Stimulated activated CD4-positive, alpha-beta T cell treated with anti-CD3 and anti-CD28 coated beads, Interleukin-1b, Interleukin-23, amount 100 ng/mL, for 1 hour (primary cell): ENCODE measurements at places on chromosomes 12 and 14.

DNA sequence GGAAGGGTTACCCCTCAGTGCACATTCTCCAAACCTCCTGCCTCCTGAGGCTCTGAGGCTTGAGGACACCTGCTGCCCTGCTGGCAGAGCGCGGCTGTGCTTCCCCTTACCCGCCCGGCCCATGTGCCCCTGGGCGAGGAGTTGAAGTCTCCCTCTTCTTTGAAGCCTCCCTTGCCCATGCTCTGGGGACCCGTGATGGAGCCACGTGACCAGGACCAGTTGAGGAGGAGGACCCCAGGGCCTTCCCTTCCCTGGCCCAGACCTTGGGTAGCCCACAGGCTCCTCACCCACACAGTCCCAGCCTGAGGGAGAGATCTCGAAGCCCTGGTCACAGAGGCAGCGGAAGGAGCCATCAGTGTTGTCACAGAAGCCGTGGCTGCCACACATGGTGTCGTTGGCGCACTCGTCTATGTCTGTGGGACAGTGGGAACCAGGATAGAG, 12.9 kb downstream of the ISCA2 start:
- DNase-seq = no peak

DNA sequence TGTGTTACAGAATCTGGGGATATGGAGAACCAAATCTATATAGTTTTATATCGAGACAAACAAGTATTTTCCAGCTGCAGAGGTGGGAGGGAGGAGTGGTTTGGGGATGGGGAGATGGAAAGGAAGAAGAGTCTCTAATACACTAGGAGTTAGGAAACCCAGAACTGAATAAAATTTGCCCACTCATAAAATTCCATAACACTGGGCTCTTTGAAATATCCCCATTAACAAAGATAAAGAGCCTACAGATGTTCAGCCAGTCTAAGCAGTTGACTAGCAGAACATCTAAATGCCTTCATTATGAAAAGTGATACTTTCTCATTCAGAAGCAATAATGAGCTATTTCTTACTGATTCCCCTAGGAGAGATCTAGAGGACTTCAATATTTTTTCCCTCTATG, 151.7 kb upstream of the GZMB start:
- DNase-seq = no peak

GRCh38 chr12:39623919-39624318, 4.3 kb upstream of the ABCD2 start:
- DNase-seq = no peak

DNA sequence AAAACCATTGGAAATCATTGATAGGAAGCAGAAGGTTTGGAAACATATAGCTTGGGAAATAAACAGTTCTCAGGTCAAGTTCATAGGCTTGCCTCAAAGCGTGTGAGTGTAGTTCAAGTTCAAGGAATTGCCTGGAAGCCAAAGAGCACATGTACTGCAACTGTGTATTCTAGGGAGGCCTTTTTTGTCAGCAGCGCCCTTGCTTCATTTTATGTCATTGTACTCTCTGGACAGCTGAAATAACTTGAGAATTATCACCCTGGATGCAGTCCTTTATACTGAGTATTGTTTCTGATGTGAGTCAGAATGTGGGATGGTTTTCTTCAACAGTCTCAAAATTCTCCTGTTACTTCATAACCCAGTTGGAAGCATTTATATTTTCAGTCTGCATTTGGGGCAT, 16.0 kb upstream of the EVL start:
- no peak for DNase-seq

DNA sequence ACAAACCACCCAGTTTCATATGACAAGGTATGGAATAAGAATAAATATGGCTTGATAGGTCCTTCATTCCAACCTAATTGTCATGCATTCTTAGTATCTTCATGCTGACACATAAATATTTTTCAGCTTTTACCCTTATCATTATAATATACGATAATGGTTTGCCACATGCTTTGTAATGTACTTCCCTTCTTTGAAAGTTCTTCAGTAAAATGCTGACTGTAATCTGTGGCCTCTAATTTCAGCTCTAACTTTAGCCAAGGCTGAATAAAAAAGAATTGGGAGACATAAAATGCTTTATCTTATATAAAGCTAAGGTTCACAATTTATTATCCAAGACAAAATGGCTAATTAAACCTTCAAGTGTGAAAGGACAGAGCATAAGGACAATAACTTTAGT, 2.6 kb upstream of the MAP4K5 start:
- no peak for DNase-seq

DNA sequence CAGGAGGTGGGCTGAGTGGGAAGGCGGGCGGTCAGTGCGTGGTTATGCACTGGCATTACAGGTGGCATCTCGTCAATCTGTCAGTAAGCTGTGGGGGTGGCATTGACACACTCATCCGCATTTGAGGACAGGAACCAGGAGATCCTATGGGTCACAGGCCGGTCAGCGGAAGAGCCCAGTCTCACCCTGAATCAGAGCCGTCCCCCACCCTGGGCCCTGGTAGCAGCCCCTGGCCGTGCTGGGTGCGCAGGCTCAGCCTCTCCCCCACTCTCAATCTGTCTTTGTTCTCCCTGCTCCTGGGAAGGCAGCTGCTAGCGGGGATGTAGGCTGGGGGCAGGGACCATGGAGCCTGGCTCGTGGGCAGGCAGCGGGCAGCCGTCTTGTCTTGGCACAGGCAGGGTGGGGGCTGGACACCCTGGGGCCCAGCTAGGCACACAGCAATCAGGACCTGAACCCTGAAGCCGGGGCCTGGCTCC, 5.1 kb downstream of the INF2 start:
- DNase-seq = no peak

- DNase-seq = no peak
Measured at GRCh38 chr14:36450550-36450949, 69.5 kb downstream of the NKX2-1 start.

GRCh38 chr12:49683599-49684309, 23.5 kb downstream of the FMNL3 start:
- DNase-seq = no peak

DNA sequence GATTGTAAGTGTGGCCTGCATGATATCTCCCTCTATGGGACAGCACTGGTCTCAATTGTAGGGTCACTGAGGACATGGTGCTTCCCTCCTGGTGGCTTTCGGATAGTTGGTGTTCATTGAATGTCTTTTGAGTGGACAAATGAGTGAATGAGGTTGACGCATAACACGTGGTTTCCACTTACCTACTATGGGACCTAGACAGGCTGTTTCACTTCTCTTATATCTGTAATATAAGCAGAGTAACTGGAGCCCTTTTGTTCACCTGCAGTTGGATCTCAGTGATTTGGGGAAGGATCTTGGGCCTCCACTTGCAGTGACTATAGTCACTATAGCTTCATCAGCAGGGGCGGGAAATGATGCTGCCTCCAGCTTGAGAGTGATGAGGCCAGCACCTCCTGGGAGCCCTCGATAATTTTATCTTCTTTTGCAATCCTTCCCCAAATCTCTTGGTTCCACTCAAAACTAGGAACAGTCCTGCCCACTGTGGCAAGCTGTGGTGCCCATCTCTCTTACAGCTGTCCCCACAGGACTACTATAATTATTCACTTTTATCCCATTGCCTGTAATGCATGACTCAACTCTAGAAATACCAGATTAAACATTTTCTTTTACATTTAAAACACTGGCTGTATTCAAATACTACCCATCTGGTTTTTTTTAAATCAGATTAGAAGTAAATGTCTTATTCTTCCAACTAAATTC, 242.9 kb downstream of the CHST11 start:
- DNase-seq = no peak

DNA sequence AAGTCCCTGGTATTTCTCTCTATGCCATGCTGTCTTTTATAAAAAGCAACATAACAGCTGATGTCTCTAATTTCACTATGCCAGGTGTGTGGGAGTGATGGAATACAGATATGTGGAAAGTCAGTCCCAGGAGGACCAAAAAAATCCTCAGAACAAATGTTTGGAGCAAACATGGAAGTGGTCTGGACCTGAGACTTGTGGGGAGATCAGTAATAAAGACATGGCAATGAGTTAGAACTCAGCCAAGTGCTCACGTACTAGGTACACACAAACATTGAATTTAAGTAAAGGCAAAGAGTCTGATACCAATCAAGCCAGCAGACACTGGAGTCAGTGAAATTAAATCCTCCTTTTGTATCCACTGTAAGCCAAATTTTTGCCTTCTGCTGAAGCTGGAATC, 223.6 kb downstream of the ALG10B start:
- DNase-seq = no peak

DNA sequence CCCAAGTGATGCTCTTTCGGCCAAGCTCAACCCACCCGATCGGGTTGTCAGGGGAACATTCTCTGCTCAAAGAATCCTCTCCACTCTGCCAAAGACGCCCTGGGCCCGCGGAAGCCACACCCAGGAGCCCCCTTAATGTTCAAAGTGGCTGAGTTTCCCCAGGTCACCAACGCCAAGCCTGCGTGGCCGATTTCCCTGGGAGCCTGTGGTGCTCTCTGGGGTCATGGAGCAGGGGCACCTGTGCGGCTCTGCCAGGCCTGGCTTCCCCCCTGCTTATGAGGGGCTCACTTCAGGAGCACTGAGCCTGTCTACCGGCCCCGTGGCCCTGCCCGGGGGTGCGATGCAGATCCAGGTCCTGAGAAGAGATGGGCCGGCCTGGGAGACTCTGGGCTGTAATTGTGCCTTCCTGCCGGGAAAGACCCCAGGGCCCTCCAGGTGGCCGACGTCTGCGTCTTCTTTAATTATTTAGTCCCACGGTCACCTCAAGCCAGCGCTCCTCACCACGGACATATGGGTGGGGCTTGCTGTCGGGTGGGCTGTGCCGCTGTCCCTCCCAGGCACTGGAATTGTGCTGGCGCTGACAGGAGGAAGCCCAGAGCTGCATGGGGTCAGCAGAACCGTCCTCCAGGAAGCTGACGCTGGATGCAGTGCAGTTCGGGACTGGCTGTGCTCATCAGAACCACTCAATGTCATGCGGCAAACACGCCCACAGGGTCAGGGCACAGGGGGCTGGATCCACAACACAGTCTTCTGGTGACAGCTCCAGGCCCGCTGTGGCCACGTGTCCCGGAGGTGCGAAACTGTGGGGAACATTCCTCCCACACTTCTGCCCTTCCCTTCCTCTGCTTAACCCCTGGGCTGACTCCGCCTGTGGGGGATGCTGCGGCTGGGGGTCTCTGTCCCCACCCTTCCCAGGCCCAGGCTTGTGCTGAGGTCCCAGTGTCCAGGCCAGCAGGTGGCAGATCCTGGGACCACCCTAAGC, 267.6 kb upstream of the SFSWAP start:
- DNase-seq = no peak

DNA sequence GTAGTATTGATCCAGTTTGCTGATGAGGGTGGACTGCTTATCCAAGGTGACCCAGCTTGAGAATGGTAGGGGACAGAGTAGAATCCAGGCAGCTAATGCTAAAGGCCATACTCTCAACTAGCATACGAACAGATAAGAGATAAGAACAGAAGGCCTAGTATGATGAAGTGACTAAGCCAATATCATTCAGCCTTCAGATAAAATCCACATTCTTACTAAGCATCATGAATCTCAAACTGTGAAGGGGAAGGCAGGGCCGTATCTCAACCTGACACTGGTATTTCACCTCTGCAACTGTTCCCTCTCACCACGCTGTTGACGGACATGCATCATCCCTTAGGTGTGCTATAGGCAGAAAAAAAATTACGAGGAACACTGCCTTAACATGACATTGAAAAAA, 8.1 kb upstream of the CKAP4 start:
- no peak for DNase-seq
